OCI-M1 (cell line): ENCODE measurements at places on chromosomes 6 and 20.

- no peak for DNase-seq
Measured at GRCh38 chr6:149888659-149889058, 9.3 kb downstream of the RAET1E start.

- peak; percentile 83 for DNase-seq
Measured at GRCh38 chr6:30955367-30956042, 14.7 kb downstream of the MUCL3 start.

DNA sequence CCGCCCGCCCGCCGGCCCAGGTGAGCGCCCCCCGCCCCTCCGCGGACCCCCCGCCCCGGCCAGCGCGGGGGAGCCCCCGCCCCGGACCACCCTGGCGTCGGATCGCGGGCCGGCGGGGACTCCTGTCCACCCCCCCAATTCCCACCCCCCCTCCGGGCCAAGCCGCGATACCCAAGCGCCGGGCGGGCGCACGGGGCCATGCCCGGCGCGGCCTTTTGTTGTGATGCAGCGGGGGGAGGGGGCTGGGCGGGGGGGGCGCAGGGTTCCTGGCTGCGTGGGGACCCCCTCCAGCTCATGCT lies 245 bp downstream of the SRC start:
- DNase-seq, result no peak

- DNase-seq, result no peak
Measured at GRCh38 chr6:83443516-83443915, 12.7 kb upstream of the ME1 start.

GRCh38 chr20:13878566-13878965 lies 93.7 kb downstream of the NDUFAF5 start:
- DNase-seq, result no peak

DNA sequence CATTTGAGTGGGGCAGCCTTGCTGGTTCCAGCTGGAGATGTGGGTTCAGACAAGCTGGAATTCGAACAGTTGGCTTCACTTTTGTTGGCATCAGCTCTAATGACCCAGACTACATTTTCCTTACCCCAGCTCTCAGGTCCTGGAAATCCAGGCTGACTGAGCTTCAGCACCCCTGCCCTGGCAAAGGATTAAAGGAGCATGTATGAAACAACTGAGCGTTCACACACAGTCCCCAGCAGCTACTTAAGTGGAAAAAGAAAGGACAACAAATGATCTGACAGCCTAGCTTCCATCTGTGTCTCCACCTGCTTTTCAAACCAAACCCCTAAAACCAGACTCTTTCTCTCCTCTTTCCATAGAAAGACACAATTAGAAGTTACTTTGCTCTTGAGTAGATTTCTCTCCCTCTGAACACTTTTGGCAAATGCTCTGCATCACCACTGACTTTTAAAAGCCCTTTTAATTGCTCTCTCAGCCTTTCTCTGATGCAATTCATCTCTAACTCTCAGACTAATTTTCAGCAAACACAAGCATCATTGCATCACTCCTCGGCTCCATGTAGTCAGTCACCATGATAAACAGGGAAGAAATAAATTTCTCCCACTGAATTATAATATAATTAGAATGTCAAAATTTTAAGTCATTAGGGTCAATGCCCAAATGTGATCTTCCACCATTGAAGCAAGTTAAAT lies 28.1 kb downstream of the ROS1 start:
- peak; percentile 51 for DNase-seq
